GM12878 (cell line): ENCODE measurements at places on chromosomes 4 and X. TPM values are rescaled to one million over a fixed set of nuclear protein-coding genes. Genes with fewer than 3 reads are reported as not detected.

GRCh38 chr4:30396772-30397475 lies 323.2 kb upstream of the PCDH7 start:
- no peak overlapping the region for H3K4me3 ChIP-seq
- no peak overlapping the region for H3K27ac ChIP-seq
- H3K27me3 ChIP-seq = no peaks in the 10 kb centered on the region
- no peaks in the 10 kb centered on the region for H3K36me3 ChIP-seq
- no peaks in the 10 kb centered on the region for H3K4me1 ChIP-seq

GRCh38 chr4:87824352-87824751 lies 8.4 kb upstream of the MEPE start:
- H3K4me1 ChIP-seq = no peaks in the 10 kb centered on the region
- no peaks in the 10 kb centered on the region for H3K36me3 ChIP-seq
- no peak overlapping the region for H3K4me3 ChIP-seq
- H3K27me3 ChIP-seq = no peaks in the 10 kb centered on the region
- H3K27ac ChIP-seq = no peak overlapping the region

GRCh38 chr4:48633657-48634056 lies 143.6 kb downstream of the ZAR1 start:
- no peaks in the 10 kb centered on the region; the same call in 1 of the 2 replicates for H3K36me3 ChIP-seq
- no peaks in the 10 kb centered on the region for H3K27me3 ChIP-seq
- H3K27ac ChIP-seq = no peak overlapping the region
- DNase-seq = no peak
- H3K4me3 ChIP-seq = no peak overlapping the region

DNA sequence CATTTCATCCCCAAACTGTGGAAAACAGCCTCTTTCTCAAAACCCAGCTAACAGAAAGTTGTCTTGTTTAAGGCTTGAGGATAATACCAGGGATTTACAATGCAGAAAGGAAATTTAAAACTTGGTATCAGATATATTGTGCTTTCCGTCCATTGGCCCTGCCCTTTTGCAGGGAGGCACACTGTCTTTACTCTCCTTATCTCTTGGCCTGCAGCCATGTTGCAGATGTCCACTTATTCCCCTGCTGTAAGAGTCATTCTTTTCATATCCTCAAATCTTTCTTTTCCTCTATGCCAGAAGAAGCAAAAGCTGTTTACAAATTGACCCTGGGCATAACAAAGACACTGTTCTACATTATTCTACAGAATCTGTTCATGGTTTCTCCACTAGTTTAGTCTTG lies 75.6 kb upstream of the DYNLT3 start:
- no peaks in the 10 kb centered on the region for H3K36me3 ChIP-seq
- H3K4me1 ChIP-seq = no peaks in the 10 kb centered on the region
- no peak overlapping the region for H3K4me3 ChIP-seq
- no peaks in the 10 kb centered on the region for H3K27me3 ChIP-seq

GRCh38 chr4:95548738-95549245 lies at the start of gene UNC5C:
TSS of gene UNC5C (minus strand) at chr4:95548973.
- H3K4me1 ChIP-seq = no peaks in the 10 kb centered on the region
- no peak for DNase-seq
- no peaks in the 10 kb centered on the region for H3K36me3 ChIP-seq
- H3K27me3 ChIP-seq = no peaks in the 10 kb centered on the region
- H3K27ac ChIP-seq = no peak within 1 kb of the TSS

LANCL3 gene
- total RNA-seq = not detected in 2 replicates

SH2D1A gene
- total RNA-seq = 0.29 and 0.33 TPM in 2 replicates
